ENCODE measurements at places on chromosomes 5 and 9. TPM values are rescaled to one million over a fixed set of nuclear protein-coding genes. Genes with fewer than 3 reads are reported as not detected.

GRCh38 chr5:68544648-68545552 is 329.3 kb downstream of the PIK3R1 start:
- H3K4me3 ChIP-seq, result no peak overlapping the region
- no peaks in the 10 kb centered on the region for H3K4me1 ChIP-seq
- H3K27me3 ChIP-seq, result peaks cover 20% of the 10 kb centered on the region
- no peak overlapping the region for H3K27ac ChIP-seq

DNA sequence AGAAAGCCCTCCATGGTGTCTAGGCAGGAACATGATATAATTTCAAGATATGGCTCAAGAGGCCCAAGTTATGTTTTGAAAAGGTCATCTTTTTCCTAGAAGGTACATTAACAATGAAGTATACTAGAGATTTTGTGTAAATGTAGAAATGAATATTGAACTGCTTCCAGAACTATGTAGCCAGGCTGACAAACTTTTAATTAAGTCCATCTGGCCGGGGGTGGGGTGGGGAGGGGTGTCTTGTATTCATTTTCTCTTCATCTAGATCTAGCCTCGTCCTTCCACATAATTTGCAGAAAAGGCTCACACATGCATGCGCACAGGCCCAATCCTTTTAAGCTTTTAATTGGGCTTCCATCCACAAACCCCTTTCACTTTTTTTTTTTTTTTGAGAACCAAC is 323.3 kb downstream of the ARL15 start:
- no peaks in the 10 kb centered on the region for H3K4me1 ChIP-seq
- DNase-seq, result no peak
- H3K27me3 ChIP-seq, result no peaks in the 10 kb centered on the region
- H3K36me3 ChIP-seq, result peaks cover 4% of the 10 kb centered on the region
- no peak overlapping the region for H3K27ac ChIP-seq

DNA sequence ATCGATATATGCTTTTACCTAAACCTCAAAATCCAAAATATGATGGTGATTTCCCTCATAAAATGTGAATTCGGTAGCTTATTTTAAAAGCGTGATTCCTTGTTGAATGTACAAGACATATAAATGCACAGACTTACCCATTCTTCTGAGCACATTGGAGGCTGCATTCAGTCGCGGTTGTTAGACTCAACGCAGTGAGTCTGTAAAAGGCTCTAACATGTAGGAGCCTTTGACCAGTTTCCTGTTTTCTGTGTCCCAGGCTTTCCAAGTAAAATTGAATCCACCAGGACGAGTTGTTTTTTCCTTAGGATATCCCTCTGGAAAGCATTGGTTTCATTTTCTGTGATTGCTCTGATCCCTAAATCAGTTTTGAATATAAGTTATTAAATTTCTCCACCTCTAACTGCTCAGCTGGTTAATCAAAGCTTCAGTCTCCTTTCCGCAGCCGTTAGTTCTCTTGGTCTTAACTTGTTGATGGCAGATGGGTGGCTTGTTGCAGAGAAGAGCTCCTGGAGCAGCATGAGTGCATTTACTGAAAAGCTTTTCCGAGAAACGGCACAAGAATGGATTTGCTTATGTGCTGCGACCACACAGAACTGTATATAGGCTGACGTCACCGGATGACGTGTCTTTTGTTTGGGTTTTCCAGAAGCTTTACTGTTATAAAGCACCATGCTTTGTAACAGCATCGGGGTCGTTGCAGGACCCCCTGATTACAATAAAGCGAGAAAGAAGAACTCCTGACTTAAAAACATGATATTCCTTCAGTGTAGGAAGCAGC is at the start of gene LRRTM2:
Gene LRRTM2 (minus strand): TSS at position 565 of the 781 bp plus-strand sequence. CDS start 424 bp downstream, at position 141.
- H3K36me3 ChIP-seq, result no peaks in the 10 kb centered on the region
- no peak within 1 kb of the TSS for H3K4me3 ChIP-seq
- H3K27me3 ChIP-seq, result peaks cover 41% of the 10 kb centered on the region
- H3K27ac ChIP-seq, result no peak within 1 kb of the TSS
- DNase-seq, result no peak

DNA sequence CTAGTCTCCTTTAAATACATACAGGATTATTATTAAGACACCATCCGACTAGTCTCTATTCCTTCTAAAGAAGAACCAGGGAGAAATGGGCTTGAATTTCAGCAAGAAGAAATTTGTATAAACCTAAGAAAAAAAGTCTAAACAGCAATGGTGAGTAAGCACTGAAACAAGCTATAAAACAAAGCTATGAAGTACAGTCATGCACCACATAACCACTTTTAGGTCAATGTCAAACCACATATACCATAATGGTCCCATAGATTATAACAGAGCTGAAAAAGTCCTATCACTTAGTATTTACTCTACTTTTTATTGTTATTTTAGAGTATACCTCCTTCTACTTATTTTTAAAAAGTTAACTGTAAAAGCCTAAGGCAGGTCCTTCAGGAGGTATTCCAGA is 102.0 kb upstream of the NFIB start:
- no peak overlapping the region for H3K4me3 ChIP-seq
- H3K4me1 ChIP-seq, result no peaks in the 10 kb centered on the region
- H3K36me3 ChIP-seq, result no peaks in the 10 kb centered on the region

DNA sequence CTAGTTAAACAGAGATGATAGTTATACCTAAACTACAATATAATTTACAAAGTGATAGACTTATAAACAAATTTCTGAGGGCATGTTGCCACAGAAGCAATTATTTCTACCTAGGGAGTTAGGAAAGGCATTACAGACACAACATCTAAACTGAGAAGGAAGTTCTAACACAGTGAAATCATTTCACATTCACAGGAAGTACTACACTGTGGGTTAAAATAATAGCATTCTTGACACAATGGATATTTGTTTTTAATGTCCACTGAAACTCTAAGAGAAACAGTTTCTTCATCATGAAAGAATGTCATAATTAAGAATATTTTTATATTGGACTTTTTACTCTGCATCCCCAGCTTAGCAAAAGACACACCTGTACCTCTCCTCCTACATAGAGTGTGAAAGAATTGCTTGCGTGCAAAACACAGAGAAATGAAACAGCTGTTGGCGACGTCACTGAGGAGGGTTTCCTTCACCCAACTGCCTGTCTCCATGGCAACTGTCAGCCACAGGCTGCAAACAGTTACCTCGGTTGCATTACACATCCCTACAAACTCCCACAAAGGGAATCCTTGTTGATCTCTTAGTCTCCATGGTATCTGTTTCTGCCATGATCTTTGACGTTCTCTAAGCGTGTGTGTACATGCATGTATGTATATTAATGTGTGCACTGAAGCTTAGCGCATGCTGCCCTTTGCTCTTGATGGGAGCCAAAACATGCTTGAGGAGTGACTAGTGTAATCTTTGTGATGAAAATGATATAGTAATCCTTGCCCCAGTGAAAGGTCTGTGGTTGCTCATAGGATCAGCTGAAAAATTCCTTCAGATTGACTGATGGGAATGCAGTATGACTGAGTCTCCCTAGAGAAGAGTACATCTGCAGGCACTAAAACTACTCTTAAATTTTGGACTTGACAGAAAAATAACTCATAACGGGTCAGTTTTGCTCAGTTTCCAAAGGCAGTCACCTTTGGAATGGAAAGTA is 168.5 kb downstream of the ACTL7B start:
- H3K36me3 ChIP-seq, result no peaks in the 10 kb centered on the region
- DNase-seq, result no peak
- H3K4me3 ChIP-seq, result no peak overlapping the region

- no peak overlapping the region for H3K27ac ChIP-seq
- no peak overlapping the region for H3K4me3 ChIP-seq
- H3K36me3 ChIP-seq, result no peaks in the 10 kb centered on the region
- no peaks in the 10 kb centered on the region for H3K27me3 ChIP-seq
- H3K4me1 ChIP-seq, result no peaks in the 10 kb centered on the region
- DNase-seq, result no peak
Observed at GRCh38 chr5:84450617-84451414, 66.1 kb upstream of the EDIL3 start.

- H3K27ac ChIP-seq, result no peak overlapping the region
- peaks cover 5% of the 10 kb centered on the region for H3K4me1 ChIP-seq
Observed at GRCh38 chr9:76426807-76427419, 32.1 kb upstream of the GCNT1 start.

The PCDHA11 gene
- total RNA-seq, result not detected

The CDX1 gene
- total RNA-seq, result not detected

The SPATA31E1 gene
- not detected for total RNA-seq
